SHP77 treated with DMSO at 0.1 percent for 48 hours (cell line): ENCODE measurements at places on chromosomes 1 and 21.

- DNase-seq, result no peak
These were observed 2.1 kb downstream of the KCNK2 start for GRCh38 chr1:215084621-215085020.

DNA sequence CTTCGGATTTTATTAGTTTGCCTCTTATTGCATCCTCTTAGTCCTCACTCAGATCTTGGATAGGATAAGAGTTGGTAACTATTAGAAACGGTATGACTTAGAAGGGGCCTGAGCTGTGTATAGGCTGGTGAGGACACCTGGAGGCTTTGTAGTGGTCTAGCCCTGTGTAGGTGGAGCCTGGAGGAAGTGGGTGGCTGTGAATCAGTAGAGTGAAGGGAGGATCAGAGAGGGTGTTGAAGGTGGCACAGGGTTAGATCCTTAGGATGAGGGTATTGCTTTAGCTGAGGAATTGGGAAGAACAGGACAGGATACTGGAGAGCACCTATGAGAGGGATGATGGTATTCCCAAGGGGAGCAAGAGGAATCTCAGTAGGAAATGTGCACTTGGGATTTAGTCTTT lies 5.7 kb downstream of the VANGL1 start:
- DNase-seq, result no peak

DNA sequence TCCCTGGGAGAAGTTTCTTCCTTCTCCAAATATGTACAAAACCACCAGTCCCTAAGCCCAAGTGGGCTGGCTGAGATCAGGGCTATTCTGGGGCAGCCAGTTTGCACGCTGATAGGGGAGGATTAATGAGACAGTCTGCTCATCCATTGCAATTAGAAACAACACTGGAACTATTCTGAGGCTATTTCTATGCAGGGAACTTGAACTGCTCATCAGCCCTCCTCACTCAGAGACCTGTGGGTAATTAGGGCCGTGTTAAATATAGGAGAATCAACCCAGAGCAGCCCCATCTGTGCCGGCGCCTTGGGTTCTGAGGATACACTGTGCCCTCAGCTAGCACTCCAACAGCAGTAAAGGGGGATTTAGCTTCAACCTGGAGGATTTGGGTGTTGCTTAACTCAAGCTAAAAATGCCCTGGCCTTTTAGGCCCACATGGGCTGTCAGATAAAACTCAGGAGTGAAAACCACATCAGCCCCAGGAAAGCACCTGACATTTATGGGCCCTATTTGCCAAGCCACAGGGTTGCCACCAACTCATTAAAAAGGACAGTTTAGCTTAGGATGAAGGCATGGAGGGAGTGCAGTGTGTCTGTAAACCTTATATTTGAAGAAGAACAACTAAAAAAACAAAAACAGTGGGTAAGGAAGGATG lies 53.9 kb downstream of the DUSP10 start:
- no peak for DNase-seq

- no peak for DNase-seq
These were observed 84.7 kb downstream of the PDE9A start for GRCh38 chr21:42737951-42738590.

- no peak for DNase-seq
These were observed 79.2 kb upstream of the SAMD11 start for GRCh38 chr1:844472-845026.

DNA sequence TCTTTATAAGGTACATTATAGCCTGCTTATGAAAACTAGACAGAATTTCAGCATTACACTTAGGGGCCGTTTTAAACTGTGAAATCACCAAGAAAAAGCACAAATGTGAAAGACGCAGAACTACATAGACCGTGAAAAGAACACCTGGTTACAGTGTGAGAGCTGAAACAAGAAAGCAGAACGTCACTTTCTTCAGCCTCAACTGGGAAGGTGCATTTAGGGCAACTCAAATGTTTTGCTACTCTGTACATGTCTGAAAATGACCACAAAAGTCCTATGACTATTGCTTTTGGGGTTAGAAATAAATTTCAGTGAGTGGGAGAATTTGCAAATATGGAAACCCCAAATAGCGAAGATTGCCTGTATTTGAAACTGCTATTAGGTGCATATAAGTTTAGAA lies 268.7 kb downstream of the OLFM3 start:
- DNase-seq, result no peak

DNA sequence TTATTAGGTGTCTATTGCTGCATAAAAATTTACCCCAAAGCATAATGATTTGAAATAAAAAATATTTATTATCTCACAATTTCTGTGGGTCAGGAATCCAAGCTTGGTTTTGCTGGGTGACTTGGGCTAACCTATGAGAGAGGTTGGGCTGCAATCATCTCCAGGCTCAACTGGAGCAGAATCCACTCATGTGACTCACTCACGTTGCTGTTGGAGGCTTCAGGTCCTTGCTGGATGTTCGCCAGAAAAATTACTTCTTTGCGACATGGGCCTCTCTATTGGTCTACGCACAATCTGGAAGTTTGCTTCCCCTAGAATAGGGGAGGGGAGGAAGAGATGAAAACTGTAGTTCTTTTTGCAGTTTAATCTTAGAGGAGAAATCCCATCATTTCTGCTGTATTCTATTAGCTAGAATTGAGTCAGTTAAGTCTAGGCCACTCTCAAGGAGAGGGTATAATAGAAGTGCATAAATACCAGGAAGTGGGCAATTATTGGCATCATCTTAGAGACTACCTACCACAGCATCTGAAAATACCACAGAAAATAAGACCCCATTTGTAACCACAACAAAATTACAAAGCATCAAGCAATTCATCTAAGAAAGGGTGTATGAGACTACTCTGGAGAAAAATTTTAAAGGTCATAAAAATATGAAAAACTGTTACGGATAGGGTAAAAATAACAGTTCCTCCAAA lies 5.7 kb upstream of the FASLG start:
- no peak for DNase-seq

- no peak for DNase-seq
These were observed 477.6 kb downstream of the SETD4 start for GRCh38 chr21:35582731-35583130.
